ENCODE measurements at places on chromosomes 16 and 17.

- no peak for DNase-seq
Measured at GRCh38 chr17:83132251-83133081, 53.1 kb downstream of the METRNL start.

DNA sequence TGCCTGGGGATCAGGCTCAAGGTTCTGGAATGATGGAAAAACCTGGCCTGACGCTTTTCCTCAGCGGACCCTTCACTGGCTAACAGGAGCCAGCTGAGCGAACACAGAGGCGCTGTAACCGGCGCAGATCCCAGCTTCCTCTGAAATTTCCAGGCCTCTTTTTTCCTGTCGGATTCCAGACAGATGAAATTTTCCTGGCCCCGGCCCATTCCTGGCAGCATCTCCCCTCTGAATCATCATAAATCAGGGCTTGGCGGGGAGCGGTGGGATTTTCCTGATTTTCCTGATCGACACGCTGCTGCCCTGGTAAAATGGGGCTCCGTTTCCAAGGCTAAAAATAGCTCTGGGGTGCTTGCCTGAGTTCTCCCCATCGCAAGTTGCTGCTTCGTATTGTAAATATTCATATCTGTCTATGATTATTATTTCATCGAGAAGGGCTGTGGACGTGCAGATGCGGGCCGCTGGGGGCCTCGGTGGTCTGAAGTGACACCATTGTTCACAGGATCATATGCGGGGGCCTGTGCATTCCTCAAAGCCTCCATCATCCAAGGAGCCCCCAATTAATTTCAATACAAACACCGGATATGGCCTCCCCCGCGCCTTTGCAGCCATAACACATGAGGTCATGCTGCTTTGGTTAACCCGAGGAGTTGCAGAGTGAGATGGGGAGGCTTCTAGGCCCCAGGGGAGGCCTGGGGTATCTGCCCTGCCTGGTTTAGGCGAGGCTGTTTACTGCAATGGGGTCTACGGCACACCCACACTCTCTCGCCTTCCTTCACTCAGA lies 45.8 kb upstream of the ETV4 start:
- DNase-seq, result no peak

DNA sequence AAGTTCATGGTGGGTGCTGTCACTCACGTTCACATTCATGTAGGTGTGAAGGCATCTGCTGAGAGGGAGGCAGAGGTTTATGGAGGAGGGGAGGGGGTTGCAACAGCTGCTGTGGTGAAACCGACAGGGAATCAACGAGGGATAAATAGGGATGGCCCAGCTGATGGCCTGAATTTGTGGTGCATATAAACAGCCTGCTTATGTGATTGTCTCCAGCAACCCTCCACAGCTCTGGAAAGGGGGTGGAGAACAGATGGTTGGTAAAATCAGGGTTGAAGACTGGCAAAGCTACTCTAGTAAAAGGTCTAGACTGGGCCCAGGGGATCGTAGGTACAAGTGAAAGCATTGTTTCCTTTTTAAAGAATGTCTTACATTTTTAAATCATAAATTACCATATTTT lies 53.7 kb downstream of the IQCK start:
- no peak for DNase-seq

GRCh38 chr16:83689385-83689831 lies 118.4 kb upstream of the HSBP1 start:
- DNase-seq, result no peak

- DNase-seq, result no peak
Measured at GRCh38 chr17:18240449-18240848, 15.0 kb downstream of the LLGL1 start.

DNA sequence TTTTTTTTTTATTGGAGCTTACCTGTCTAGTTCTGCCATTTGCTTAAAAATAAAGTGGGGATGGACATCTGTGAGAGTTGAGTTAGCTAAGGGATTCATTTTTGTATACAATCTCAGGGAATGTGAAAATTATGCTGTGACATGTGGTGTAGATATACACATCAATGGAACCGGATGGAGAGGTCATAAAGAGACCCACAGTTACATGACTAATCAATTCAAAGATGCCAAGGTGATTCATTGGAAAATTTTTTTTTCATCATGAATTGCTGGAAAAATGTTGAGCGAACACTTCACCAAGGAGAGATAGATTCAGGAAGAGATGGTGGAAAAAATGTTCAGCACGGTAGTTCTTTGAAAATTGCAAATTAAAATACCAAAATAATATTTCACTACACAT lies 605.4 kb upstream of the KIF2B start:
- DNase-seq, result no peak

DNA sequence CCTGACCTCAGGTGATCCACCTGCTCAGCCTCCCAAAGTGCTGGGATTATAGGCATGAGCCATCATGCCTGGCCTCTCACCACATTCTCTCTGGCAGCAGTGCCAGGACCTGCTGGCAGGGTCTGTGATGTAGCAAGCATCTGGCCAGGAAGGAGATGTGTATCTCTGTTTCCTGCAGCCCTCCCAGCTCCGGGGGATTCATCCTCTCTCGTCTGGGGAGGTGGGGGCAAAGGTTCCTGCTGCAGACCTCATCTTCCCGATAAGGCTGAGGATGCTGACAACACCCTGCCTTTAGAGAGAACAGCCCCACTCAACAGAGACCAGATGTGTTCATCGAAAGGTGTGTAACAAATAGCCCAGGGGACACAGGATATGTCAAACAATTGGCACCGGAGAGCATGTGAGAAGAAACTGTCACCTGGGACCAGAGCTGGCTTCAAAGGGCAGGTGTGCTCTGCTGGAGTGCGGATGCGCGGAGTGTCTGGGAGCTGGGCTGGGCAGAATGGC lies 54.8 kb upstream of the SEC14L1 start:
- no peak for DNase-seq

- no peak for DNase-seq
Measured at GRCh38 chr16:58488531-58488930, 11.4 kb upstream of the NDRG4 start.

- no peak for DNase-seq
Measured at GRCh38 chr16:81493755-81494433, 49.3 kb downstream of the CMIP start.

- DNase-seq, result no peak
Measured at GRCh38 chr16:71467810-71468209, 5.8 kb upstream of the ZNF23 start.

- no peak for DNase-seq
Measured at GRCh38 chr16:53755026-53755910, 51.3 kb downstream of the FTO start.

DNA sequence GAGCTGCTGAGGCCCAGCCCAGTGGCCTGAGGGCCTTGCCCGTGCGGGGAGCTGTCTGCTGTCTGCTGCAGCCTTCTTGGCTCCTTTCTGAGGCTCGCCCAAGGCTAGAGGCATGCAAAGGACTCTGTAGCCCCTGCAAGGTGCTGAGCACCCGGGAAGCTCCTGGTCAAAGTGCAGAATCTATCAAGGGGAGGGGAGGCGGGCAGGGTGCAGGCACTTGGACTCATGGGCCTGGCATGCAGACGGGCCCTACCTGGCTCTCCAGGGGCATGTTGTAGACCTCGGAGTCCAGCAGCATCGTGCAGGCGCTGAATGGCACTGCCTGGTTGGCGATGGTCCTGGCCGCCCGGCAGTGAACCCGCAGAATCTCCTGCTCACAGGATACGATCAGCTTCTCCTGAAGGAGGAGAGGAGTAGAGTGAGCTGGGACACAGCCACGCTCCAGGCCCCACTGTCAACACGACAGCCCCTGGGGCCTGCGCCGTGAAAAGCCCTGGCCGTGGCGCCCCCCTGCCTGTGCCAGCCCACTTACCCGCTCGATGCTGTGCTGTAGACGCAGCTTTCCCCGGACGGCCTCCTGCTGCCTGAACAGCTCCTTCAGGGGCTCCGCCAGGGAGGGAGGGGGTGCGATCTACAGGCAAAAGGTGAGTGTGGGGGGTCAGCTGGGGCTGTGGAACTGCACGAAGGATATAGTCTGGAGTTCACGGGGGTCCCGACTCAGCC lies 57.2 kb downstream of the ZNF778 start:
- DNase-seq, result no peak

GRCh38 chr17:64385187-64386083 lies 5.2 kb downstream of the PECAM1 start:
- no peak for DNase-seq

- DNase-seq, result no peak
Measured at GRCh38 chr17:58332778-58333735, 4.5 kb upstream of the TSPOAP1 start.

- DNase-seq, result no peak
Measured at GRCh38 chr17:40106760-40107521, 6.6 kb upstream of the NR1D1 start.

DNA sequence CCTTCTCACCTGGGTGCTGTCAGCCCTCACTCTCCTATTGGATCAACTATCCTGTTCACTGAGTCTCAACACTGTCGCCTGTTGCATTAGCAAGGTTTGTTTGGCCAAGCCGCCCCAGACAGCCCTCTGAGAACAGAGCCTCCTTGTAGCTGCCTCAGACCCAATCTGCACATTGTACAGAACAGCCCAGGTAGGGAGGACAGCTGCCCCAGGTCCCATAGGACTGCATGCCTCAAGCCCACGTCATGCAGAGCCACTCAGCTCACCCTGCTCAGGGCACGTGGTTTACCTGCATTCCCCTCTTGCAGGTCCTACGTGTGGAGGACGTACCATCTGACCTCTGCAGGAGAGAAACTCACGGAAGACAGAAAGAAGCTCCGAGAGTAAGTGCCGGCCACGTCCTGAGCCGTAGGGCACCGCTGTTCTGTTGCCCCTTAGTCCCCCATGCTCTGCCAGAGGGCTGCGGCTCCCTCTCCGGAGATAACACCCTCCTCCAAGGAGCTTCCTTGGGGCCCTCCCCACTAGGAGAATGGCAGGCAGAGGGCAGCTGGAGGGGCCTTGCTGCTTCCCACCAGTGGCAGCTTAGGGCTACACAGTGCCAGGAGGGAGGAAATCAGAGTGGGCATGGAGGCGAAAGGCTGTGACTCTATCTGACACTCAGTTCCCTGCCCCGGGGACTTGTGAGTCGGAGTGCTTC lies 2.8 kb downstream of the SNRNP25 start:
- no peak for DNase-seq

- DNase-seq, result no peak
Measured at GRCh38 chr16:4166821-4167220, 50.6 kb upstream of the ADCY9 start.

DNA sequence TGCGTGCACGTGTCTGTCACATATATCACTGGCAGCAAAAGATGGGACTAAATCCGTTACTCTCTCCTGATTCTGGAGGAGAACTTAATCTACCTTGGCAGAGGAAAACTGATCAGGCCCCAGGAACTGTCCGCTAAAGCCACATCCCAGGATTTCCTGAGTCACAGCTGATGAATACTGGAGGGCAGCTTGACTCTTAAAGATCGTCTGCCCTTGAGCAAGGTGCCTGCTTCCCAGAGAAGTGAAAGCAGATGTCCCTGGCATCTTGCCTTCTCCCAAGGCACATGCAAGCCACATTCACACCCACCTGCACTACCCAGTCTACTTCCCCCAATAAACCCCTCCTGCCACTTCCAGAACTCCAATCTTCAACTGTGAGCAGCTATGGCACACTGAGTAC lies 99.8 kb downstream of the CPPED1 start:
- no peak for DNase-seq

GRCh38 chr16:8832717-8833105 lies 35.1 kb downstream of the PMM2 start:
- no peak for DNase-seq

DNA sequence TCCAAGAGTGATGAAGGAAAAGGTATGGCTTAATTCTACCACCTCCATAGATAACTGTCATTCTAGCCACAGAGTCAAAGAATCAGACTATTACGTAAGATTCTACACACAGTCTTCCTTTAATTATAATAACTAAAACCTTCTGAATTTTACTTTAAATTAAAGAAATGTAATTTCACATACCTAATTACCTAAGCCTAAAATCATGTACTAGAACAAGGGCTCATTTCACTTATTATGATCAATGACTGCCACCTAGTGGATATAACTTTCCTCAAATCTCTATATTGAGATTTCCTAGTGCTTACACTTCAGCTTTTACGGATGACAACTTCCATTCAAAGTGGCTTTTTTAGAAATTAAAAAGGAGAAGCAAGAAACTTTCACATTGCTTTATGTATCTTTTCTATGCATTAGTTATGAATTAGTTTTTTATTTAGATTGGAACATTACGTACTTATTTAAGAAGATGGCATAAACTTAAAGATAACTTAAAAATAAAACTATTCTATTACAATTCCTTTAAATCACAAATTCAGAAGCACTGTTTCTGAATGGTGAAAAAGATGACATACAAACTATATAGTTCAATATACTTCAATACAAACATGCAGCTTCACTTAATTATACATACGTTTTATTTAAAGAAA lies 18.2 kb upstream of the ABCA10 start:
- DNase-seq, result no peak

DNA sequence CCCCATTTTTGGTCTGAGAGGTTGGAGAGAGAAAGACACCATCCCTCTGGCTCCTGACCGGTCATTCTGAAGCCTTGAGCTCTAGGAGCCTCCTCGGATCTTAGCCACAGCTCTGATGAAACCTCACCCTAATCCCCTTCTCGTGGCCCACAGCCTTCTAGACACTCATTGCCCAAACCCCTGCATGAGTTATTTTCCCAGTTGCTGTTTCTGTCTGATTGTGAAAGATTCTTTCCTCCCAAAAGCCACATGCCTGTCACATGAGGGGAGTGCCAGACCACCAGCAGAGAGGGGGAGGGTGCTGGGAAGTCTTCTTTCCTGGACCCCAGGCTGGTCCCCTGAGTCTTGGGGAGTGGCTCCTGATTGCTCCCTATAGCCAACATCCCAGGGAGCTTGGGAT lies 17.6 kb upstream of the ABR start:
- DNase-seq, result no peak

GRCh38 chr16:14307059-14307526 lies 236.0 kb downstream of the MRTFB start:
- DNase-seq, result no peak

GRCh38 chr16:58649707-58650106 lies 20.1 kb upstream of the CNOT1 start:
- DNase-seq, result no peak

- no peak for DNase-seq
Measured at GRCh38 chr16:10740845-10741208, 2.8 kb upstream of the NUBP1 start.

- no peak for DNase-seq
Measured at GRCh38 chr17:3887804-3888203, 5.0 kb downstream of the CAMKK1 start.

- no peak for DNase-seq
Measured at GRCh38 chr17:44831371-44831770, 1.3 kb upstream of the GJC1 start.

DNA sequence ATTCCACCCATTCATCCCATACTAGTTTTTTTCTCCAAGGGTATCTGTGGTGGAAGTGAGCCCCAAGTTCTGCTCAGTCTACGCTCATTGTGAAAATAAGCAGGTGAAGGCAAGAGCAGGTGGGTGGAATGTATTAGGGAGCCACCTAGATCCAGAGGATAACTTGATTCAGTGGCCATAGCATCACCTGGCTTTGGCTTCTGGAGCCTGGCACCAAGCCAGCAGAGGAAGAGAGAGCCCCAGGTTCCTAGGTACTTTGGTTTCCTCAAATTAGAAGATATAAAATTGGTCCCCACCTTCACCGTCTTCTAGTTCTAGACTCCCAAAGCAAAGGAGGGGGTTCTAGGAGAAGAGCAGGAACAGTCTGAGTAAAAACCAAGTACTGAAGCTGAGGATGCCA lies 4.1 kb downstream of the FXR2 start:
- DNase-seq, result no peak

GRCh38 chr17:57604771-57605674 lies 140.1 kb downstream of the CCDC182 start:
- DNase-seq, result no peak

Data from cerebellar nuclear complex (tissue), 1 donor.